ENCODE measurements at places on chromosomes 7 and 10.

DNA sequence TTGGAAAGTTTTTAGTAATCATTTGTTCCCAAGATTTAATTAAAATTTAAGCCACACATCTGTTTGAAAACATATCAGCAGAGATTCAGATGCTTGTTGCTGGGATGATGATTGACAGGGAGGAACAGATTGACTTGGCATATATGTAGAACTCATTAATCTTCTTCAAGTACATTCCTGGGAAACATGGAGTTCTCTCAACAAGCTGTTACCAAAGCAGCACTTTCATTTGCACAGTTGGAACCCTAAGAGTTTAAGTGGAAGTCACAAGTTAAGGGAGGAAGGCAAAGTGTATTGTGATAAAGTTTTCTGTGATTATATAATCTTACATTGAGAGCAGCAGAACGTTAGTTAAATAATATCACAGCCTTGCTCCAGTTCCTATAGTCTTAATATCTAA lies 485.4 kb upstream of the CELF2 start:
- DNase-seq, result no peak

GRCh38 chr7:126702242-126703016 lies 550.3 kb downstream of the GRM8 start:
- no peak for DNase-seq

GRCh38 chr10:92241158-92241500 lies 49.7 kb downstream of the CPEB3 start:
- no peak for DNase-seq

GRCh38 chr10:66795866-66796265 lies 130.0 kb upstream of the LRRTM3 start:
- no peak for DNase-seq

GRCh38 chr10:101311185-101312066 lies 42.5 kb upstream of the BTRC start:
- no peak for DNase-seq

- DNase-seq, result no peak
Observed at GRCh38 chr10:103587073-103587472, 93.6 kb downstream of the NEURL1 start.

- no peak for DNase-seq
Observed at GRCh38 chr10:110492069-110492822, 5.5 kb upstream of the DUSP5 start.

- no peak for DNase-seq
Observed at GRCh38 chr10:96261930-96262329, 9.4 kb downstream of the BLNK start.

- DNase-seq, result no peak
Observed at GRCh38 chr7:102424787-102425218, 8.6 kb upstream of the ORAI2 start.

DNA sequence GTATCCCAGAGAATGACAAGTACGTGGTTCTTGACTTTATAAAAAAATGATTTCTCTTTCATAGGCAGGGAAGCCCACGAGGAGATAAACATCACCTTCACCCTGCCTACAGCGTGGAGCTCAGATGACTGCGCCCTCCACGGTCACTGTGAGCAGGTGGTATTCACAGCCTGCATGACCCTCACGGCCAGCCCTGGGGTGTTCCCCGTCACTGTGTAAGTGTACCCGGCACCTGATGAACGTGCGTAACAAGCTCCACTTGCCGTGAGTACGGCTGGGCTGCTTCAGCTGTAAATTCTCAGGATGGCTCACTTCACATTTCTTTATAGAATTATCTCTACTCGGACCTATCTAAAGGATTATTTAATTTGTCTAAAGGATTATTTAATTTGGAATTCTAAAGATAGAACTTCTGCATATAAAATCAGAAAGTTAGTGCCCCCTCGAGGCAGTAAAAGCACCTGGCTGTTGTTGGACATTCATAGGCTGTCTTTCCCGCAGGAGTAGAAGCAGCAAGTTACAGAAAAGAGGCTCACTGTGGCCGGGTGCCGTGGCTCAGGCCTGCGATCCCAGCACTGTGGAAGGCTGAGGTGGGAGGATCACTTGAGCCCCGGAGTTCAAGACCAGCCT lies 27.6 kb downstream of the TMEM248 start:
- no peak for DNase-seq

- no peak for DNase-seq
Observed at GRCh38 chr10:20004087-20004523, 187.9 kb downstream of the PLXDC2 start.

- no peak for DNase-seq
Observed at GRCh38 chr10:93376372-93377293, 105.5 kb downstream of the MYOF start.

GRCh38 chr7:98788966-98789365 lies 80.8 kb downstream of the TMEM130 start:
- no peak for DNase-seq

GRCh38 chr7:91103363-91103762 lies 160.9 kb upstream of the FZD1 start:
- DNase-seq, result no peak

DNA sequence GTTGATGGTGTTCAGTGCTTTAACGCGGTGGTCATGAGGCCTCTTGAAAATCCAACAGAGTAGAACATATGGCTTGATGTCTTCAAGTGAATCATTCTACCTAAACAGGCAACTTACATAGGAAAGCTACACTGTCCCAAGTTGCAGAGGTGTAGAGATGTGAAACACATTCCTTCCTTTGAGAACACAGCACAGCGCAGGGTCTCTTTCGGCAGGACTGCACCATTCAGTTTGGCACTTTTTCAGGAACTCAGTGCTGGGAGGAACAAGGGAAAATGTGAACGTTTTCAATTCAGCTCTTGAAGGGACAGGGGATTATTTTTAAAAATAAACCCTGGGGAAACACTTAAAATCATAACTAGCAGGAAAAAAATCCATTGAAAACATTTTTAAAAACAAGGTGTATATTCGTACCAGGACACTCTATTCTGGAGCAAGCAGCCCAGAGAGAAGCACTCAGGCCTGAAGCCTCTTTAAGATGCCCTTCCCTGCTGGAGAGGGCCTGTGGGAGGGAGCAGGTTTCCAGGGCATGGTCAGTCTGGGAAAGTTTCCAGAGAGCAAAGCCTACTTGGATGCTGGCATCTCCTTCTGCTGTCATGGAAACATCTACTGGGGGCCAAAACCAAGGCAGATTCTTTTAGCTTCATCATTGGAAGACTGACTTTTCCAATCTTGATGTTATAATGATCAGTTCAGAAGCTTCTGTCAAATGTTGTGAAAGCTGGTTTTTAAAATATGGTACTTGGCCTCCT lies 60.4 kb upstream of the NPVF start:
- no peak for DNase-seq

GRCh38 chr10:71244431-71245419 lies 32.4 kb downstream of the UNC5B start:
- DNase-seq, result no peak

DNA sequence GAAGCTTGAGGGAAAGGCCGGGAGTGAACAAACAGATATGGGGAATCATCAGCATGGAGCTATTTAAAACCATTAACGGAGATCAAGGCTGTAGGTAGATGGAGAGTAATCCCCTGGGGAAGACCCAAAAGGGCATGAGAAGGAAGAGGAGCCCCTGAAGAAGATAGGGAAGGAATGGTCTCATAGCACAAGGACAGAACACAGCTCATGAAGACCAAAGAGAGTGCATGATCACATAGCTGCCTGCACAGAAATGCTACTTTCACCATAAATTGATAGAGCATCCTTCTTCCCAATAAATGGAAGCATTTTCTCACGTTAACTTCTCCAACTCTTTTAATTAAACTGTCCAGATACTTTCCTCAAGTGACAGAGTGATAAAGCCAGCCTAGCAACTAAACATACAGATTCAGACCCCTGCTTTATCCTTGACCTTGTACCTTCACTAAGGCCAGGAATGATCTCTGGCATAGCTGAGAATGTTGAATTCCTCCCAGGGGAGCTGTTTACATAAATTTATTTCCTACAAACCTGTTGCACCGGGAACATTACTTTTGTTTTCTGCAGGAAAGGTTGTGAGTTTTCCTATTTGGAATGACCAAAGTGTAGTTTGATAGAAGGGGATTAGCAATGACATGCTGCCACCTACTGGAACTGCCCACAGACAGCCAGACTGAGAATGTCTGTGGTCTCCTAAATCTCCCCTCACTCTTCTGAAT lies 110.8 kb upstream of the LRGUK start:
- DNase-seq, result no peak

DNA sequence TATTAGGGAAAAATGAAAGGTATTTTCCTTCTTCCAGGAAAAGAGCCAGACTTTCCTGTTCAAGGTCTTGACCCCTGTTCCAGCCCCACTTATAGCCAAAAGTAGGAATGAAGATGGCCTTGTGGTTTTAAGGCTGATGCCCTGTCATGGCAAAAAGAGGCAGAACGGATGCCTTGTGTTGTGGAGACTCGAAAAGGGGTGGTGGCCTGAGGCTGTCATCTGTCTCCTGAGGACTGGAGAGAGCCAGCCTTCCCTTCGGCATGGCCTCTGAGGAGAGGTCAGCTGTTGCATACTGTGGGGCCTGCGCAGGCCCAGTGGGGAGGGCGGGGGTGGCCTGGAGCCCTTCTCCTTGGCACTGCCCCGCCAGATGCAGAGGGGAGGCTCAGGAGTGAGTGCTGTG lies 166.0 kb upstream of the EEPD1 start:
- DNase-seq, result no peak

- DNase-seq, result no peak
Observed at GRCh38 chr10:8034466-8035005, 20.0 kb upstream of the GATA3 start.

GRCh38 chr10:100986952-100987684 lies at the start of the genes MRPL43 and TWNK:
Gene MRPL43 (minus strand): TSS chr10:100987497. CDS start chr10:100987443, 54 bp downstream.
Gene TWNK (plus strand): TSS chr10:100987543. CDS start chr10:100988211, 668 bp downstream.
- peak; percentile 79 for DNase-seq

DNA sequence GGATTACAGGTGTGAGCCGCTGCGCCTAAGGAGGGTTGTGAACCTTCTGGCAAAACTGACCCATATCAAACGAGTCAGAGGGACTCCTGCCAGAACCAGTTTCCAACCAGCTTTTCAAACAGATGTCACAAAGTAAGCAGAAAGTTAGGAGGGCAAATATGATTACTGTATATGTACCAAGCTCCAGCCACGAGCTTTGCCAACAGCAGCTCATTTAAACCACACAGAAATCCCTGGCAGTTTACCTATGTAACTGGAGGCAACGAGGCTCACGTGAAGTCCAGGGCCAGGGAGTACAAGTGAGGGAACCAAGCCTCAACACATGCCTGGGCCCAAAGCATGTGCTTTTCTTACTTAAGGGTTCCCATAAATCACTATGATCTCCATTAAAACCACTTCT lies 12.5 kb upstream of the DAGLB start:
- DNase-seq, result no peak

DNA sequence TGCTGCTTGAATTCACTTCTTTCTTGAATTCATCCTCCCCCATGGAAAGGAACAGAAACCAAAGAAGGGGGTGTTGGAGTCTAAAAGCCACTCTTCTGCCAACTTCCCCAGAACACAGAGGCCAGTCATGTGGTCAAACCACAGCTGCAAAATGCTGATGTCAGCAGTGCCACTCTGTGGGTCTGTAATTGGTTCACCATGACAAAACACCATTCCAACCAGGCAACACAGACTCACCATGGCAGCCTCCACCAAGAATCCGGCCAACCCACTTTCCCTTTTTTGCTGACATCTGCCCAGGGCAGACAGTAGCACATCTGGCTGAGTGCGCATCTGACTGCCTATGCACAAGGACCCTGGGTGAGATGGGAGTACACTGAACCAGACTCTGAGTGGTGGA lies 16.8 kb downstream of the OSBPL3 start:
- DNase-seq, result no peak

DNA sequence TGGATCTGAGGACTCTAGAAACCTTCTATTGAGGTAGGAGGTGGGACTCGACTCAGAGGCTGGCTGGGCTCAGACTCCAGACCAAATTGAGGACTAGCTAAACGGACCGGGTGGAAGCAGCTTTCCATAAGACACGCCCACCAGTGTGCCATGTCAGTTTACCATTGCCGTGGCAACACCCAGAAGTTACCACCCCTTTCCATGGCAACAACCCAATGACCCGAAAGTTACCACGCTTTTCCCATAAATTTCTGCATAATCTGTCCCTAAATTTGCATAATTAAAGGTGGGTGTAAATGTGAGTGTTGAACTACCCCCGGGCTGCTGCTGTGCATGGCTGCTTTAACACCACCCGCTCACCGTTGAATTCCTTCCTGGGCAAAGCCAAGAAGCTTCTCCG lies 58.9 kb downstream of the MICALL2 start:
- no peak for DNase-seq

DNA sequence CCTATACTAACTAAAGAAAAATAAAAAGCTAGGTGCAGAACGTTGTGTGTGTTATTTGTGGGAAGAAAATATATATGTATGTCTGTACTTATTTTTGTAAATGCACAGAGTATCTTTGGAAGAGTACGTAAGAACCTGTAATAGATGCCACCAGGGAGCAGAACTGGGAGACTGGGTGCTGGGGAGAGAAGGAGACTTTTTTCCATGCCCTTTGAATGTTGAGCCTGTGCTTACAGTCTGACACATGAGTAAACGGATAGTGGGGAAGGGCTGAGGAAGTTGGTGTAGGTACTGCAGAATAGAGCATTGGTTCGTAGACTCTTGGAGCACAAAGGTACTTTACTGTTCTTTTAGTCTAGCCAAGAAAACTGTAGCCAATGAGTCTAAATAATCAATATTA lies 1.3 kb upstream of the SCRN1 start:
- DNase-seq, result no peak

GRCh38 chr7:79317728-79318127 lies 135.7 kb downstream of the MAGI2 start:
- no peak for DNase-seq

DNA sequence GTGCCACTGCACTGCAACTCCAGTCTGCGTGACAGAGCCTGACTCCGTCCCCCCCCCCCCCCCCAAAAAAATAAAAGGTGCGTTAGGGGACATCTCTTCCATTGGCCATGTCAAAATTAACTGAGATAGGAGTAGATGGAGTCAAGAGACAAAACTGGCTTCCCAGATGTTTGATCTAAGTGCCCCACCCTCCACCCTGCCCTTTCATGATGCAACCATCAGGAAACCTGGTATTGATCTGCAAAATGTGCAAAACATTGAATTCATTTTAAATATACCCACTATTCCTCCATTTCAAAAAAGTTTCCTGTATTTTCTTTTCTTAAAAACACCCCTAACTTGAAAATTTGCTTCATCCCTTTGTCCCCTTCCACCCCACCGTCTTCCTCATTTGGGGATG lies 17.5 kb downstream of the ARID5B start:
- no peak for DNase-seq

DNA sequence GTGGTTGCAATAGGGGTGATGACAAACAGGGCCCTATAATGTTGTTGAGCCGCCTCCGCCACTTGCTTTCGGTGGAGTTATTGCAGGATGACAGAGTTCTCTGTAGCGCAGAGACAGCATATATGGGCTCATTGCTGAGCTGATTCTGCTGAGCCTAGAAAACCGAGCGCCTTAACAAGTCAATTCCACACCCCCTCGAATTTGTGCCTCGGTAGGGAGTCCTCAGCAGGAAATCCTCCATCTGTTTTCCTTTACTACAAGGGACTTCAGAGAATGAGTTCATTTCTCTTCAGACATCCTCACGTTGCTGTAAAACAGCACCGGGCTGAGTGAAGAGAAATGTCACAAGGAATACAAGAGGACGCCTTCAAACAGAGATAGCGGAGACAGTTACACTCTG lies 90.7 kb upstream of the KIAA1217 start:
- no peak for DNase-seq

- DNase-seq, result no peak
Observed at GRCh38 chr10:4470231-4470835, 355.7 kb upstream of the AKR1E2 start.

GRCh38 chr7:121697731-121698316 lies 175.1 kb upstream of the PTPRZ1 start:
- no peak for DNase-seq

All from stimulated activated CD4-positive, alpha-beta T cell treated with anti-CD3 and anti-CD28 coated beads, Interleukin-1b, Interleukin-23, amount 100 ng/mL, for 4 hours (primary cell).